ENCODE measurements at places on chromosomes 5 and 9. TPM values are rescaled to one million over a fixed set of nuclear protein-coding genes. Genes with fewer than 3 reads are reported as not detected.
A peak's percentile ranks its signal among the peaks of the same experiment; 100 is the strongest.

Gene GAPT
- 0.43 TPM for total RNA-seq

Gene IQGAP2
- total RNA-seq: 159 TPM

Gene XPA
- total RNA-seq: 24.0 TPM

Gene PAX5
- total RNA-seq: not detected

Gene OR1L6
- total RNA-seq: not detected

Gene FAM174A
- 14.5 TPM for total RNA-seq

Gene PCDHA3
- 1.3 TPM for total RNA-seq

Gene WNT8A
- total RNA-seq: not detected

Gene DBH
- total RNA-seq: not detected

Gene SAXO1
- total RNA-seq: 0.29 TPM

Gene DOK3
- total RNA-seq: 8.4 TPM

Gene RLN1
- total RNA-seq: 0.41 TPM

Gene FST
- 0.81 TPM for total RNA-seq

Gene RAB3C
- 3.1 TPM for total RNA-seq

Gene ANKRD33B
- total RNA-seq: 0.96 TPM

- no peak for DNase-seq
Observed at GRCh38 chr5:10243660-10244240, 5.9 kb downstream of the ATPSCKMT start.

- no peak for DNase-seq
Observed at GRCh38 chr9:92324889-92325268, 271 bp downstream of the NOL8 start.

DNA sequence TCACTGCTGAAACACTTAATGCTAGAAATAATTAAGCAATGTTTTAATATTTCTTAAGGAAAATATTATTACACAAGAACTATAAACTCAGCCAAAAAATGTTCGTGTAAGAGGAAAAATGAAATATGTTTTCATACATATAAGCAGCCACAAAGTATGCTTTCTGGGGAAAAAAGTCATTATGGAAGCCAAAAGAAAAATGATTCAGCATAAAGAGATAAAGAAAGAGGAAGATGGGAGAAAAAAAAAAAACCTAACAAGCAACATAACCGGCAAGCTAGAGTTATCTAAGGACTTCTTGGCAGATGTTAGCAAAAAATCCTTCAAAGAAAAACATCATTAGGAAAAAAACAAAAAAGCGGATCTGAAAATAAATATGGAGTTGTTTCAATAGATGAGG, 179.1 kb downstream of the MUSK start:
- DNase-seq: no peak

DNA sequence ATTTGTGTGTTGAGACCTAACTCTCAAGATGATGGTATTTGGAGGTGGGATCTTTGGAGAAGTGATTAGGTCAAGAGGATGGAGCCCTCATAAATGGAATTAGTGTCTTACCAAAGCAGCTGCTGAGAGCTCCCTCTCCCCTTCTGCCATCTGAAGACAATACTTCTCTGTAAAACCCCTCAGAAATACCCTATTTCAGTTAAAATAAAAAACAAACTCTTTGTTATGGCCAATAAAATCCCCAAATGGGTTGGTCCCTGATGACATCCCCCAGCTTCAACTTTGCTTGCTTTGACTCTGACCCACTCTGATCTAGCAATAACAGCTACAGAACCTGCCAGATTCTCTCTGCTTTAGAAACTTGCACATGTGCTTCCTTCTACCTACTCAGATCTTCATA, 100.9 kb downstream of the SNCAIP start:
- DNase-seq: no peak

DNA sequence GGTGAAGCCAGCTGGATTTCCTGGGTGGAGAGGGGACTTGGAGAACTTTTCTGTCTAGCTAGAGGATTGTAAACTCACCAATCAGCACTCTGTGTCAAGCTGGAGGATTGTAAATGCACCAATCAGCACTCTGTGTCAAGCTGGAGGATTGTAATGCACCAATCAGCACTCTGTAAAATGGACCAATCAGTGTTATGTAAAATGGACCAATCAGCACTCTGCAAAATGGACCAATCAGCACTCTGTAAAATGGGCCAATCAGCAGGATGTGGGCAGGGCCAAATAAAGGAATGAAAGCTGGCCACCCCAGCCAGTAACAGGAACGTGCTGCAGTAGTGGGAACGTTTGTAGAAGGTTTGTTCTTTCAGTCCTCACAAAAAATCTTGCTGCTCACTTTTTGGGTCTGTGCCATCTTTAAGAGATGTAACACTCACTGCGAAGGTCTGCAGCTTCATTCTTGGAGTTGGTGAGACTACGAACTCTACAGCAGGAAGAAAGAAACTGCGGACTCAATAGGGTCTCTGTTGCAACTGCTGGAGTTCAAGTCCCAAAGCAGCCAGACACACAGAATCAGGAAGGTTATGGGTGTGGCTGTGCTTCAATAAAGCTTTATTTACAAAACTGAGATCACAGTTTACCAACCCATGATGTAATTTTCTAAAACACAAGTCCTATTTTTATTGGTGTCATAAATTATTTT, 145.7 kb upstream of the ERCC6L2 start:
- DNase-seq: no peak

DNA sequence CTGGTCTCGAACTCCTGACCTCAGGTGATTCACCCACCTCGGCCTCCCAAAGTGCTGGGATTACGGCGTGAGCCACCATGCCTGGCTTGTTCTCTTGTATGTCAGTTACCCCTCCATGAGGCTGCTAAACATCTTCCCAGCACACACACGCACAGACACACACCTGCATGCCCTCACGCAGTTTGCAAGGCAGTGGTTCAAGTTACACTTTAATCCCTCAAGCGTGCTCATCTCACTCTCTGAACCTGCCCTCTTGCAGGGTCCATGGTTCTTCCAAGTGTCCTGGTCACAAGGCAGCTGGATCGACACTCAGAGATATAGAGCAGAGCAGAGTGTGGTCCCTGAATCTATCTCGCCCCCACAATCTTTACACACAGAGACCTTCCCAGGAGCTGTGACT, 34.1 kb upstream of the RUFY1 start:
- DNase-seq: no peak

DNA sequence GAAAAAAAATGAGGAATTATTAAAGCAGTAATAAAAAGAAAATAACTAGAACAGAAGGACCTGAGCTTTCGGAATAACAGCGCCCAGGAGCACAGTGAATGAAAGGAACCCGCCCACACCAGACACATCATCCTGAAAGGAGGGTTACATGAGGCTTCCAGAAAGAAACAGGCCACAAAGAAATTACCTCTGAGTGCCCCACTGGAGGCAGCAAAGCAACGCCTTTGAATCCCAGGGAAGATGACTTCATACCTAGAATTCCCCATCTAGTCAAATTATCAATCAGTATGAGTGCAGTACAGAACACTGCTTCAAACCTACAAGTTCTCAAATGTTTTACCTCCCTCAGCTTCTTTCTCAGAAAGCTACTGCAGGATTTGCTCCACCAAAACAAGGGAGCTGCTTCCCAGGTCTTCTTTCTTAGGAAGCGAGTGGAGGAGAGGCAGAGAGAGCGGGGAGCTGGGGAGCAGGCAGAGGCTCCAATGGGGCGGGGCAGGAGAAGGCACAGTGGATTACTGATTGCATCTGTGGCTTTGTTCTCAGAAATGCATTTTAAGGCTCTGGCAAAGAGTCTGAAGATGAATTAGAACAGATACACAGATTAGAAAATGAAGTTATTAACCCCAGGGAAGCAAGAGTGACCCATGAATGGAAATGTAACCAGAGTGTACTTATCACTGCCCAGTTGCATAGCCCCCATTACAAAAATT, 87.1 kb downstream of the SEMA4D start:
- DNase-seq: no peak

DNA sequence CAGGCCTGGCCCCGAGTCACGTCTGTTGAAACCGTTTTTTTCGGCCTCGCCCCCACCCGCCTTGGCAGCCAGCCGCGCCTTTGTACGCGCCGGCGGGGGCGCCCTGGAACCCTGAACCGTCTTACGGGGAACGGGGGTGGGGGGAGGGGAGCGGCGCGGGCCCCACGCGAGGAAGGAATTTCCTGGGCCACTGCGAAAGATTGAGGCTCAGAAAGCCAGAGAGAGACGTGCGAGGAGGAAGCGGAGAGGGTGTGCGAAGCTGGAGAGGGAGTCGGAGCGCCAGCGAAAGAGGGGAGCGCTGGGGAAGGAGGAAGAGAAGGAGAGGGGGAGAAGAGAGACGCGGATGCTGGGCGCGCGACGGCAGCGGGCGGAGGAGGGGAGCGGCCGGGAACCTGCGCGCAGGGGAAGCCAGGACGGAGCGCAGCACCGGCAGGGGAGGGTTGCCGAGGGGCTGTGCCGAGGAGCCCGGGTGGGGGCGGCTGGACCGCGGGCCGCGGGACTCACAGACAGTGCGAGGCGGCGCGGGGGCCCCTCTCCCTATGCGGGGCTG, 4.6 kb upstream of the PRDM12 start:
- DNase-seq: no peak

- DNase-seq: no peak
Observed at GRCh38 chr5:78747705-78748359, 99.3 kb upstream of the LHFPL2 start.

DNA sequence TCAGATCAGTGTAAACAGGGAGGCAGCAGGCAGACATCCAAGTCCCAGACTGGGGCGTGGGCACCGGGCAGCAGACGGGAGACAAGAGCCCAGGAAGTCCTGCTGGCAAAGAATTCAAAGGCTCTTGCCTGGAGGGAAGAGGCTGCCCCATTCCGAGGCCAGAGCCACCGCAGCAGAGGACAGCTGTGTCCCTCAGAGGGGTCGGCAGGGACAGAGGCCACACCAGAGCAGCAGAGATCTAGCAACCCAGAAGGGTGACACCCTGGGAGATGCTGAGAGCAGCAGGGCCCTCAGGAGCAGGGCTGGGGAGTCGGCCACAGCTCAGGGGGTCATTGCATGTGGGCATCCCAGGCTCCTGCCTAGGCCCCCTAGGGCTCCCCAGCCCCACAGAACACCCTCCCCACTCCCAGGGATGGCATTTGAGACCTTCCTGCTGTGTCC, 29.1 kb downstream of the ADAMTS2 start:
- DNase-seq: no peak

GRCh38 chr9:94111446-94111845, 27.2 kb downstream of the PTPDC1 start:
- DNase-seq: no peak

GRCh38 chr9:38295764-38296163, 96.7 kb upstream of the ALDH1B1 start:
- DNase-seq: no peak

DNA sequence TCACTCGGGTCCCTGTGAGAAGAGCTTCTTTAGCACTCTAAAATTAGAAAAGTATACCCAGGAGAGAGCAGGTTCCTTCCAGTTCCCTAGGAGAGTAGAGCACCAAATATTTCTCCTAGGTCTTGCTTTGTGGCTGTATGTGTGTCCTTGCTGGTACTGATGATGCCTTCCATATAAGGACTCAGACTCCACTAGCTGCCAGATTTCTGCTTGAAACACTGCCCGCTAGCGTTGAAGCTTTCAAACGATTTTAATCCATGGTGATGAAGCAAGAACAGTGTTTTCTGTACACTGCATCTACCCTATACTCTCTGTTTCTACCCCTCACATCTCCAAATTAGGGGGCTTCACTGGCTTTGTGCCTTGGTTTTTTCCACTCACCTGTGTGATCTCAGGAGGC, 2.4 kb upstream of the SMC2 start:
- peak; percentile 64 for DNase-seq

DNA sequence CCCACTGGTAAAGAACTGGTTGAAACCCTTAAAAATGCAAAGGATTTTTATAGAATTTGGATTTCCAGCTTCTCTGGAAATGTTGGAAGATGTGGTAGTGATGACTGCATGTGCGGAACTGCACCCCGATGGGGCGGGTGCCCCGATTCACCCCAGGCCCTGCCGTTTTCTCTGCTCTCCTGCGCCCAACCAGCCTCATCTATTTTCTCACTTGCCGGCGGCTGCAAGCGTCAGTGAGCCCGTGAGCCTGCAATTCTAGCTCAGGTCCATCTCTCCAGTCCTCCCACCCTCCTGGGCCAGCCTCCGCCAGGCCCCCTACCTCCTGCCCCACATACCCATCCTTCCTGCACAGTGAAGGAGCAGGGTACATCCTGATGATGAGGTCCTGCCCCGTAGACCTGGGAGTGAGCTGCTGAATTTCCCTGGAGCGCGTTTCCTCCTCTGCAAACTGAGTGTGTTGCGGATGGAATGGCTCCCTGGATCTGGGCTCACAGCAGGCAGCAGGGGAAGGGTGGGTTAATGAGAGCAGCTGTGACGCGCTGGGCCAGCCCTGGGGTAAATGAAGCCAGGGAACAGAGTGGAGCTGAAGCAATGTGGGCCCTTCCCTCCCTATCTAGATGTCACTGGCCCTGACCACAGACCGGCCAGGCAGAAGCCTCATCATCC, 45.9 kb upstream of the PHYKPL start:
- DNase-seq: peak; percentile 26

DNA sequence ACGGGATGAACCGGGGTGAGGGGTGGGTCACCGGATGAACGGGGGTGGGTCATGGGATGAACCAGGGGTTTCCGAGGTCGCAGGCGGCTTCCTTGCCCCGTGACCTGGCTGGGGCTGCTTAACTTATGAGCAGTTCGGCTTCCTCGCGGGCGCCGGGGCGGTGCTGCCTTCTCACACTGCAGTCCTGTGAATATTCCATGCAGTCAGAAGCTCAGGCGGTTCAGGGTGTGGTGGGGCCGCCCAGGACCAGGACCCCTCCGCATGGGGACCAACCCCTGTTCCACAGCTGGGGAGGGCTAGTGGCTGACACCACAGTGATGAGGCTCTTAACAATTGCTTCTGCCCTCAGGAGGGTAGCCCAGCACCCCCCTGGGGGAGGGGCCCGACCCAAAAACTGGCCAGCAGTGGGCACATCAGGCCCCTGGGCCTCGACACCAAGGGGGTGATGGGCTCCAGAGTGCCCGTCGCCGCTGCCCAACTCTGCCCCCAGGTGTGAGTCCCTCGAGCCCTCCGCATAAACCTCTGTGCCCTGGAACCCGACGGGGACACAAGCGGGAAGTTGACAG, 30.9 kb upstream of the SLC9A3 start:
- DNase-seq: peak; percentile 61

GRCh38 chr5:132488590-132488989, 2.0 kb downstream of the IRF1 start:
- no peak for DNase-seq

DNA sequence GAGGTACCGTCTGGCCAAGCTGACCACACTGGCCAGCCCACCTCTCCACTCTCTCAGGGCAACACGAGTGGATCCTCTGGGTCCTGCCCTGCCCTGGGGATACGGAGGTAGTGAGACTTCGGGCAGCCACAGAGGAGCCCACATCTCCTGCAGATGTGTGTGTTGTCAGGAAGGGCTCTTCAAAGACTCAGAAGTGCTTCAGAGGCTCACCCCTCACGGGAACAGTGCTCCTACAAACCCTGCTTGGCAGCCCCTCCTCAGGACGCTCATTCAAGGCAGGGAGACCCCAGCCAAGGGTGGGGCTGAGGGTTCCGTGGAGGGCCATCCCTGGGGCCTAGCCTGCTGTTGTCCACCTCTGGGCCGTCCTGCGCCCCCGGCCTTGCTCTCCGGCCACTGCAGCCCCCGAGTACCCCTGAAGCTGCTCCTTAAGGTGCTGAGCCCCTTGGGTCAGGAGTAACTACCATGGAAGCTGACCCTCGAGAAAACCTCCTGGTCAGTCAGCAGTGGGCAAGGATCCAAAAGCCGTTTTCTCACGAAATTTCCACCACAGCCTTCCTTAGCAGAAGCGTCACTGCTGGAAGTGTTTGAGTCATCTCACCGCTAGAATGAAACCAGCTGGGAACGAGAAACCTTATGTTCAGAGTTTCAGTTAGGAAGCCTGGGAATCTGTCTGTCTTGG, 23.2 kb upstream of the LRRC14B start:
- no peak for DNase-seq
